ENCODE measurements at places on chromosomes 3 and 15.

- DNase-seq = no peak
These were observed 11.1 kb upstream of the MBNL1 start for GRCh38 chr3:152257563-152258035.

DNA sequence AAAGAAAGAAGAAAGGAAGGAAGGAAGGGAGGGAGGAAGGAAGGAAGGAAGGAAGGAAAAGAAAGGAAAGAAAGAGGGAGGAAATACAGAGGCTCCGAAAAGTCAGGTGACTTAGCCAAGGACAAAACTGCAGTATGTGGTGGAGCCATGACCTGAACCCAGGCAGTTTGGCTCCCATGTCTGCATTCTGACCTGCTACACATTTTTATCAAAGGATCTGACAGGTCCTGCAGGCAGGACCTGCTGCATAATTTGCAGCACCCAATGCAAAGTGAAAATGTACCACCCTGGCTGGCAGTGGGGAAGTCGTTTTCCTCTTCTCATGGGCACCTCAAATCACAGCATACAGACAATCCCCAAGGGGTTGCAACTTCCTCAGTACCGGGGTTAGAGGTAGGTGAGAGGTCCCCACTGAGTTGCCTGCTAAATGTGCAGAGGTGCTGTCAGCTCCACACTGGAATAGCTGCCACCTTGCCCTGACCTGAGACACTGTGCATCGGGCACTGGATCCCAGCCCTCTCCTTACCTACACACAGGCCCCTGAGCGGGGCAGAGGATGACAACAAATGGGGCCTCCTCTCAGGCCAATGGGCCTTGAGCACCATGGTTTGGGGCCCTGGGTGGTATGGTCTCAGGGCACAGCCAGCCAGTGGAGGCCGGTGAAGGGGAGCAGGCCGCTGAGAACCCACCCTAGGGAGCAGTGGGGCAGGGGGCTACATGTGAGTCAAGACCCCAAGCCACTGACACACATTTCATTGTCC lies 175.1 kb downstream of the SHQ1 start:
- no peak for DNase-seq

GRCh38 chr3:31808143-31808720 lies 172.8 kb downstream of the OSBPL10 start:
- DNase-seq = no peak

GRCh38 chr3:23608650-23609049 lies 197.1 kb upstream of the UBE2E1 start:
- no peak for DNase-seq

DNA sequence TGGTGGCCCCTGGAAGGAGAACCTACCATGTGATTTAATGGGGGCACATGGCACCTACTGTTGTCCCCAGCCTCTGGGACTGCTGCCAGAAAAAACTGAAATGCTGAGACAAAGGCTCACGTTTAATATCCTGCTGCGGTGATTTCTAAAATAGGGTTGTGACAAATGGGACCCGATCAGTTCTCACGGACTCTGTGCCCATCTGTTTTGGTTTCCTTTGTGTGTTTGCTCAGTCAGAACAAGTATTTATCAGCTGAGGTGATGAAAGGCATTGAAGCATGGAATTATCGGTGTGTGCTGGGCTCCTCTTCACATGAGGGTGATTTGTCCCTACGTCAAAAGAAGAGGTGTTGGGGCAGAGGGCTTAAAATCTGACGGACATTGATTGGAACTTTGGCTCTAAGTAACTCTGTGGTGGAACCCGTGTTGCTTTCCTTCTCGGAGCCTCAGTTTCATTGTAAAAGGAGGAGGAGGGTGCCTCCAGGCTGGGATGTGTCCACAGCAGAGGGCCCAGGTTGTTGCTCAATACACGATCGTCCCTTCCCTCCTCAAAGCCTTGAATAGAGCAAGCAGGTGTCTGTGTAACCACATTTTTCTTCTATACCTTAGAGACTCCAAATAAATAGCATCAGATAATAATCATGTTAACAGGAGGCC lies 283.3 kb upstream of the RGMA start:
- DNase-seq = no peak

GRCh38 chr3:58271901-58272501 lies 34.0 kb upstream of the RPP14 start:
- DNase-seq = no peak

- DNase-seq = no peak
These were observed 579.4 kb upstream of the TBL1XR1 start for GRCh38 chr3:177776661-177777101.

DNA sequence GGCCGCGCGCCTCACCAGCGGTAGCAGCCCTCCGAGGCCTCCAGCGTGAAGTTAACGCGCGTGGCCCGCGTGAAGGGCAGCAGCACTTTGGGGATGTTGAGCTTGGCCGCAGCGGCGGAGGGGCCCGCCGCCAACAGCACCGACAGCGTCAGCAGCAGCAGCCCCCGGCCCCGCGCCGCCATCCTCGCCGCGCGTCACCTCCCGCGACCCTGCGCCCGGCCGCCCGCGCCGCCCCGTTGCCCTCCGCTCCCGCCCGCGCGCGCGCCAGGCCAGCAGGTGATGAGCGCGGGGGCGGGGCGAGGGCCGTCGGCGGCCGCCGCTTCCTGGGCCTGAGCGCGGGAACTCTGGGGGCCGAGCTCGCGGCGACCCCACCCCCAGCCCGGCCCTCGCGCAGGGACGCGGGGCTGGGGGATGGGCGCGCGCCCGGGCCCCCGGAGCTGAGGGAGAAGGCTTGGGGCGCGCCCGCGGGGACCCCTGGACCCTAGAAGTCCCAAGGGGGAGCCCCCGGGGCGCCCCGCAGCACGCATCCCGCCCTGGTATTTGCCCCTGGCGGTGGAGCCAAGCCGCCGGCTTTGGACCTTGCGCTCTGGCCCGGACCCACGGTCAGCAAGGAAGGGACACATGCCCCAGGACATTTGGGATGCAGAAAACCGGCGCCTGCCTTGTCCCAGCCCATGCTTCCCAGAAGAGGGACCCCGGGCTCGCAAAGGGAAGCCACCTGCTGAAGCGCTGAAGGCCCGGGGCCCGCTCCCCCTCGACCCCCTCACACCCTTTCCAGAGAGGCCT lies at the start of gene NUP210:
TSS of gene NUP210 (minus strand) at position 278 of the 786 bp plus-strand sequence. CDS start at position 182, 96 bp downstream.
- DNase-seq = peak; percentile 18

DNA sequence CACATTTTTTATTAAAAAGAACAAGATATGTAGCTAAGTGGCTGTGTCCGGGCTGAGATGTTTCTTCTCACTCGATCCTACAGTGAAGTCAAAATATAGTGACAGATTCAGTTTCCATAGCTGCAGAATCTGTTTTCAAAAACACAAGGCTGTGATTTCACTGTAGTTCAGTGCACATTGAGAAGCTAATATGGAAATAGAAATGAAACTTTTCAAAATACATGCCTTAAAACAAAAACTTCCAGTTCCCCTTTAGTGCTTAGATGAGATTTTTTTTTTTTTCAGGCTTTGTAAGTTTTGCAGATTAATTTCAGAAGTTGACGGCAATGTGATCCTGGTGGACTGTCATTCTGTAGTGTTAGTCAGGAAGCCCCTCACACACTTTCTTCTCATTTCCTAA lies 23.8 kb upstream of the TRAK1 start:
- DNase-seq = no peak

- DNase-seq = no peak
These were observed 121.8 kb downstream of the ADAMTSL3 start for GRCh38 chr15:83775738-83776137.

GRCh38 chr15:79919749-79920511 lies 23.1 kb upstream of the MTHFS start:
- DNase-seq = no peak

DNA sequence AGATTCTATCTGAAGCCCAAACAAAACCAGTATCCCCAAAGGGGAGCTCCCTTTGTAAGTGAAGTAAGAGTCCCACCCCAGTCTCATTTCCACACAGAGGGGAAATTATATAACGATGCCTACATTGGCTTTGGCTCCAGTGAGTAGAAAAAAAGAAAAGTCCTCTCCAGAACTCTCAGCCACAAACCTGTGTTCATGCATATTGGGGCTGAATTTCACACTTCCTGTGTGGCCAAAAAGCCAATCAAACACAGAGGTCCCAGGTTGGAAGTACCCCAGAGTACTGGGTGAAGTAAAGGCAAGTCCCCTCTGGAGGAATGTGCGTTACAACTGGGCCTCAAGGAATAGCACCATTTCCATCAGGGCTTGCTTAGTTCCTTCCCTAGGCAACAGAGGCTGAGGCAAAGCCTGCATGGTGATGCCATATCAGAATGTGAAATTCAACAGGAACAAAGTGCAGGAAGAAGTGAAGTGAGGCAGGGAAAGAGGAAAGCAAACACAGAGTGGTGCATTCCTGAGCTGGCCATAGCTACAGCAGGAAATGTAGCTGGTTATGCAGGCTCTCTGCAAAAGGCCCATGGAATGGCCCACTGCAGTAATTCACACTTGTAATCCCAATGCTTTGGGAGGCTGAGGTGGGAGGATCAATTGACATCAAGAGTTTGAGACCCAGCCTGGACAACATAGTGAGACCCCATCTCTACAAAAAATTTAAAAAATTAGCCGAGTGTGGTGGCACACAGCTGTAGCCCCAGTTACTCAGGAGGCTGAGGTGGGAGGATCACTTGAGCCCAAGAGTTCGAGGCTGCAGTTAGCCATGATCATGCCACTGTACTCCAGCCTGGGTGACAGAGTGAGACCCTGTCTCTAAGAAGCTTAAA lies 16.6 kb upstream of the CX3CR1 start:
- DNase-seq = no peak

DNA sequence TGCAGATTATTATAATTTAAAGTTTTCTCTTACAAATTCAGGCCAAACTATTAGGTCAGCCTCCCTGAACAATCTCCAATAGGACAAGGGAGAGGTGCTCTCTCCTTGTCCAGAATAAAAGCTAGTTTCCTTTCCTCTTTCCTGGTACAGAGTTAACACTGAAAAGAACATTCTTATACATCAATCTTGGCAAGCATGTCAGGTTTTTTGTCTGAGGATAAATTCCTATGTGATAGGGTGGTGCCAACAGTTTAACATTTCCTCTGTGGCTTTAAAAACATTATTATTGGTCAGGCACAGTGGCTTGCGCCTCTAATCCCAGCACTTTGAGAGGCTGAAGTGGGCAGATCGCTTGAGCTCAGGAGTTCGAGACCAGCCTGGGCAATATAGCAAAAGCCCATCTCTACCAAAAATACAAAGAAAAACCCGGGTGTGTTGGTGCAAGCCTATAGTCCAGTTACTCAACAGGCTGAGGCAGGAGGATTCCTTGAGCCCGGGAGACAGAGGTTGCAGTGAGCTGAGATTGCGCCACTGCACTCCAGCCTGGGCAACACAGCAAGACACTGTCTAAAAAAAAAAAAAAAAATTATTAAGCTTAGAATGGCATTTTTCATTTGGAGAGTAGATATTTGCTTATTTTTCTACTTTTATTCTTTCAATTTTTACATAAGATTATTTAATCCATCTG lies 13.7 kb upstream of the ULK4 start:
- no peak for DNase-seq

DNA sequence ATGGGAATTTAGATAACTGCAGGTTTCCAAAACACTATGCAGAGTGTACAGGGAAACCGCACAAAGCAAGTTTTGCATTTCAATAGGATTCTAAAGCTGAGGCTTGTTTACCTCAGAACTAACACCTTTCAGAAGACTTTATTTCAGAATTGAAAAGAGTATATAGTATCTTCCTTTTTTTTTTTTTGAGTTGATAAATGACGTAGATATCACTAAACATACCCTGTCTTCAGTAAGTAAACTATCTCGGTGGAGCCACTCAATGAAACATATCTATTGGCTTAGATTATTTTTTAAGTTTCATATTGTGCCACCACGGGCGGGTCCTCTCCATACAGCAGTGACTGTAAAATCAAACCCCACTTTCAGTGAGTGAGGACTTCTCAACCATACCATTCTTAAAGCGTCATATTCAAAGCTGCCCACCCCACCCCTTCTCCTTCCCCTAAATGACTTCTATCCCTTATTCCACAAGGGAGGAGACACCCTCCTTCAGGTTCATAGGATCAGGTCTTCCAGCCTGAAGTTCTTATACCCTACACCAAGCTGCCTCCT lies 2.0 kb upstream of the TBL1XR1 start:
- DNase-seq = no peak

DNA sequence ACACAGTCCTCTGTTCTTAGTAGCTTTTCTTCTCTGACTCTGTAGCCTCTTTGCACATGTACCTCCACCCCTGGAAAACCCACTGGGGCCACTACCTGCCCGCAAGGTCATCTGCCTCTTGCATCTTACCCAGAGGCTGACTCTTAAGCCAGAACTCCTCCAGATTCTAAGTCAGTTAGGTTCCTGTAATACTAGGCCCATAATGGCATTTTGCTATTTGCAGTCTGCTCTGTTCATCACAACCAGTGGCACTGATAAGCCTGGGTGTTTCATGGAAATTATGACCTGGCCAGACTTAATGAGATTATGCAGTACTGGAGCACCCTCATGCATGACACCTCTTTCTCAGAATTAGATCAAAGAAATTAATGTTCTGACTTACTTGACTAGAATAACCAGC lies 31.7 kb upstream of the ATG7 start:
- no peak for DNase-seq

- DNase-seq = no peak
These were observed 79.6 kb downstream of the DHX36 start for GRCh38 chr3:154244644-154245043.

GRCh38 chr15:31278061-31278445 lies 48.6 kb upstream of the KLF13 start:
- no peak for DNase-seq

DNA sequence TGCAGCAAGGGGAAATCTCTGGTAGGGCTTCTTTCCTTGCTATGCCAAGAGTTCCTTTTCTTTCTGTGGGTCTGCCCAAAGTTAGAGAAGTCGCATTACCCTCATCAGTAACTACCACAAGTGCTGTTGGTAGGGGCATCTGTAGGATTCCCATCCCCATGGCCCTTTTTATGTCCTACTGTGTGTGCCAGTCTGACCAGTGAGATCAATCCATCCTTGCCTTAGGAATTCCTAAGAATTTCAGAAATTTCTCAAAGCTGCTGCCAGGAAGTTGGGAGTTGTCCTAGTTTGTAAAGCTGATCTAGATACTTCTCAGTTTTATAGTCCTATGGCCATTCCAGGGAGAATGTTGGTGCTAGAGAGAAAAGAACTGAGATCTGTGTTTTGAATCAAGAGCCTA lies 36.5 kb downstream of the SH3GL3 start:
- no peak for DNase-seq

DNA sequence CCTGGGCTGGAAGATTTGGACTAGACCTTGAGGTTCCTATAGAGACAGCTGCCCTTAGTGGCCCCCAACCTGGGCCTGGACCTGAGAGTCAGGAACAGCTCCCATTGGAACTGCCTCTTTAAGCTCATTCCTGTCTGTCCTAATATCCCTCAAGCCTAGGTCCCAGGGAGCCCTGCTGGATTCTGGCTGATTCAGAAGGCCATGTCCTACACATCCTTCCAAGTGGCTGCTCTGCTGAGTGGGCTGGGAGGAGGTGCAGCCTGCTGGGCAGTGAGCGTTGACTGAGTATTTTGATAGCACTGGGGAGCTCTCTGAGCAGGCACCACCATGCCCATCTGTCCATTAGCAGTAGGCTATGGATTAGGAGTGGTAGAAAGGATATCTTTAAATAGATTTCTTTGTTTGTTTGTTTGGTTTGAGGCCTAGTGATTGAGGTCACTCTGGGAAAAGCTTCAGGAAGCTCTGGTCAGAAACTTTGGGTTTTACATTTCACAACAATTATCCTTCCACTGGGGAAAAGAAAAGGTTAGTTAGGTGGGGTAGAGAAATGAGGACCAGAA lies 54.6 kb upstream of the ATOSA start:
- no peak for DNase-seq

GRCh38 chr3:126394179-126394976 lies at the start of gene CFAP100:
Gene CFAP100, plus strand, starts transcription at chr3:126394909. Its CDS starts 1,092 bp downstream, at chr3:126396001.
- no peak for DNase-seq

Measured in activated T-cell treated with anti-CD3 and anti-CD28 coated beads for 4 hours (primary cell).